ENCODE measurements at places on chromosomes 7 and 10.

DNA sequence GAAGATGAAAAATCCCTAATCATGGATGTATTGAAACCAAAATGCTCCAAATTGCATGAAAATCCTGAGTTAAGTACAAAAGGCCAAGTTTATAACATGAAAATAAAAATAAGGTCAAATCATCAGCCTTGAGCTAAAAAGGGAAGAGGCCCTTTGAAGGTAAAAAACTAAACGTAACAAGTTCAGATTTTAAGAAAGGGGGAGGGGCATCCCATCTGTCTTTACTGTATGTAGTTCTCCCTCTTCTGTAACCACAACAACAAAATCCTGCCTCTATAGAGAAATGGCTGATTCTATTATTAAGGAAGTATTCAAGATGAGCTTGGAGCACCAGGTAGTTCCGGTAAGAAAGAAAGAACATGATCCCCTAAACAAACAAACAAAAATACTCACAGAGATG lies 64.7 kb downstream of the TPK1 start:
- no peak for DNase-seq

DNA sequence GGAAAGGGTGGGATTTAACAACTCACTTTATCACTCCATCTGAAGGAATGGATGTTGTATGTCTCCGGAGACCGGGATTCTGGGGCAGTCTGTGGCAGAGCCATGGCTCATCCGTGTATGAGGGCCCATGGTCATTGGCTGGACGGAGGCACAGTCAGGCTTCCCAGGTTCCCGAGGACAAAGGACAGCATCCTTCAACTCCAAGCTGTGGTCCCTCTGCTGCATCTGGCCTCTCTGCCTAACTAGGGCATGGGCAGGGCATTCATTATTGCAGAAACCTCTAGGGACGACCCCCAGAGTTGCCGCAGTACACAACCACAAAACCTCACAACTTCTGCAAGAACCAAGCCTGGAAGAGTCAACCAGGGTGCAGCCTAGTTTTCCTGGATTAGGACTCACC lies 525.2 kb downstream of the GLRX3 start:
- DNase-seq: no peak

GRCh38 chr7:27094304-27095049 lies 1.3 kb downstream of the HOXA1 start:
- DNase-seq: no peak

DNA sequence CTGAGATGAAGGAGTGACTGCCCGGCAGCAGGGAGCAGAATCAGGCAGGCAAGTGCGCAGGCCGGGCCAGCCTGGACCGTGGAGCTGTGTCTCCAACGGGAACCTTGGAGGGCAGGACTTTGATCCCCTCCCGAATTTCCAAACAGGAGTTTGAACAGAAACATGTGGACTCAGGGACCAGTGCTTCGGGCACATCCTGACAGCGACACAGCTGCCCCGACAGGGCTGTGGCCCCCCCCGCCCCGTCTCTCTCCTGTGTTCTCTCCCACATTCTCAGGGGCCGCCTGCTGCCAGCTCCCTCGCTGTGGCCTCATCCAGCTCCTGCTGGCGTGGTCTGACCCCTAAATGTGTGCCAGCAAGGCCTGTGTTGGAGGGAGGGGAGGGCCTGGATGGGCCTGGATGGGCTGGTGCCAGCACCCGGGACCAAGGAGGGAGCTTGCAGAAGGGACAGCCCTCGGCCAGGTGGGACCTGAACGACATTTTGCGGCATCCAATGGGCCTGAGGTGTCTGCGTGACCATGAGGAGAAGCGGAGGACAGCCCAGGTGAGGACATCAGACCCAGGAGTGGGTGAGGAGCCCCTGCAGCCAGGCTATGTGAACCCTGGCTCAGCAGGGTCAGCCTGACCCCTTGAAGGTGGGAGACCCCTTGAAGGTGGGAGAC lies 222.9 kb downstream of the DNAJB6 start:
- no peak for DNase-seq

DNA sequence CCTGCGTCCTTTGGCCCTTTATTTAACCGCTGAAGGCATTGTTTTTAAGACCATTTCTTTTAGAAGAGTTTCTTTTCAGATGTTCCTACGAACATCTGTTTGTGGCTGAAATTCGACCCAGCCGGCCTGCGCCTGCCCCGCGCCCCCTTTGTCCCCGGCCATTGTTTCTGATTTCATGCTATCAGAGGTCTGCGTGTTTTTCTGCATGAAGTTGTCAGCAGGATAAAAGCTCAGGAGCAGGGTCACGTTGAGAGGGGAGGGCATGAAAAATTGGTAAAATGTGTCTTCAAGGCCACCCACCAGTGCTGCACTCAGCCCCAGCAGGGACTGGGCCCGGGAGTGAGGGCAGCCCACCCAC lies 43.1 kb downstream of the NKX6-2 start:
- DNase-seq: no peak

DNA sequence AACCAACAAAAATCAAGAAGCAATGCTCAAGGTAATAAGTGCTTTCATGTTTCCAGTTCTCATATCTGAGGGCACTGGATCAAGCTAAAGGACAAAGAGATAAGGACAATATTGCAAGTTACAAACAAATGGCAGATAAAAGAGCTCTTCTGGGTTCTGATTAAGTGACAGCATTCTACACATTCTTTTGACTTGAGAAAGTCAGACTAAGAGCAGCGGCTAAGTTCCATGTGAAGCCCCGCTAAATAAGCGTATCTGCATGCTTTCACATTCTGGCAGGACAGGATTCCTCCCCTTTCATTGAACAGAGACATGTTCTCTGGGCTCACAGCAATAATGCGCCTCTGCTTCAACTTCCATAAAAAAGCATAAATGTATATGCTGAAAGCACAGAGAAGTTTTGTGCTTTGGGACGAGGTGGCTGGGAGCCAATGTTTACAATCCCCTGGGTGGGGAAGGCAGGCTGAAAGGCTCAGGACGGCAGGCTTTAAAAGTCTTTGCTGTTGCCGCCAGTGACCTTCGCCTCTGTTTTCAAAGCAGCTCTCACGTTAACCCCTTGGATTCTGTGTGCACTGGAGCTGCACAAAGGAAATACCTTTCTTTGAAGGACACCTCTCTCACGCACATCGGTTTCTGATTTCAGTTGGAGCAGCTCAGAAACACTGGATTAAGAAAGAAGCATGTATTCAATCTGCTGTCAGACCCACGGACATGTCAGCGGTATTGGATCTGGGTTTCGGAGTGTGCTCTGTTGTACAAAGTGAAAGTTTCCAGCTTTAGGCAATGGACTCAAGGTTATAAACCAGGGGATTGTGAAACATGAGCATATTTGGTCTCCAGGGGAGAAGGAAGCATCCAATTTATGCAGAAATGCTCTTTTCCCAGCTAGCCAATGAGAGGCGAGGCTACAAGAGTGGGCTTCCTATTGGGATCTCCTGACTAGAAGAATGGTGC lies 105.4 kb upstream of the FAM133B start:
- DNase-seq: peak; percentile 19

- no peak for DNase-seq
Observed at GRCh38 chr7:94212160-94212559, 182.5 kb upstream of the COL1A2 start.

GRCh38 chr10:74602576-74602975 lies 223.8 kb upstream of the KAT6B start:
- no peak for DNase-seq

GRCh38 chr10:37865957-37866803 lies 8.8 kb upstream of the ZNF248 start:
- DNase-seq: no peak

- DNase-seq: no peak
Observed at GRCh38 chr10:70899096-70899495, 10.7 kb upstream of the PCBD1 start.

DNA sequence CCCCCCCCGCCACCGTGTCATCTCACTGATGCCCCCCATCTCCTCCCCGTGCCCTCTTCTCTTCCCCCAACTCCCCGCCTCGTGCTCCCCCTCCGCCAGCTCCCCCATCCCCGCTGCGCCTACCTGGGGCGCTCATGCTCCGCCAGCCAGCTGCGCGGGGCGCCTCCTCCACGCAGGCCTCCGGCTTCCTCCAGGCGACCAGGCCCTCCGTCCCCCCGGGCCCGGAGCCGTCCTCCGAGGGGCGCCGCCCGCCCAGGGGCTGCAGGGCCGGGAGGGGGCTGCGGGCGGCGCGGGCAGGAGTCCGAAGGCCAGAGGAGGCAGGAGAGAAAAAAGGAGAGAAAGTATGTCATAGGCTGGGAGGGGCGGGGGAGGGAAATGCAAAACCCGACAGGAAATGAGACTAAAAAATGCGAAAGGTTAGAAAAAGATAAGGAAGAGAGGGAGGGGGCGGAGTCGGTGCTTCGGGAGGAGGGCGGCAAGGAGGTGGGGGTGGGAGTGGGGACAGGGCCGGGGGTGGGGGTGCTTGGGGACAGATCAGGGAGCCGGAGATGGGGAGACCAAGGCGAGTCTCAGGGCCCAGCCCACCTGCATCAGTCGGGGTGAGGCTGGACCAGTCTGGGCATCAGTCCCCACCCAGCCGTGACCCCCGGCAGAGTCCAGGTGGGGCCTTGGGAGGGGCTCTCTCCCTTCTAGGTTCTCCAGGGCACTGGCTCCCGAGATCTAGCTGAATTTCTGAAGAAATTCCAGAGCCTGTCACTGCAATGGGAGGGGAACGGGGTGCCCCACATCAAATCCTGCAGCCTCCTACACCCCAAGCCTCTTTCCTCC lies at the start of gene CARD11:
Gene CARD11 (minus strand): TSS at position 324 of the 828 bp plus-strand sequence. CDS start 85,361 bp downstream, outside the sequence.
- DNase-seq: no peak

DNA sequence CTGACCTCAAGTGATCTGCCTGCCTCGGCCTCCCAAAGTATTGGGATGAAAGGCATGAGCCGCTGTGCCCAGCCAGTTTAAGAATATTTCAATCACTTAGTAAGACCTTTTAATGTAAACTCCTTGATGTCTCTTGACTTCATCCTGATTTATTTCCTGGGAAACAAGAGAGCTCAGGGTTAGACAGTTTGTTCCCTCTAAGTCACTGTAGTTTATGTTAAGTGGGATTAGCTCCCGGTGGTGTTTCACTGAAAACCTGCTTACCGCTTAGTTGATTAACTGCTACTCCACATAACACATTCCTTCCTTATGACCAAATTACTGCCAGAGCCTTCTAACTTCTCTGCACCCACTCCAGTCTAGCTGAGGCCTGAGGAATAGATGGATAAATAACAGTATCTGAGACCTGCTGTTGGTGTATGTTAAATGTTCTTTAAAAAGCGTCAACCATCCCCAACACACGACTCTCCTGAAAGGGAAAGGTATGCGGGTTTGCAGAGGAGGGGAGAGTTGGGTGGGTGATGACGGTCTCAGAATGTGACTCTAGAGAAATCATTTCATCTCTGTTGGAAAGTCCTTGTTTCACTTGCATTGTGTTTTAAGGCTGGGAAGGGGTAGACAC lies 48.7 kb downstream of the CREB3L2 start:
- DNase-seq: no peak

DNA sequence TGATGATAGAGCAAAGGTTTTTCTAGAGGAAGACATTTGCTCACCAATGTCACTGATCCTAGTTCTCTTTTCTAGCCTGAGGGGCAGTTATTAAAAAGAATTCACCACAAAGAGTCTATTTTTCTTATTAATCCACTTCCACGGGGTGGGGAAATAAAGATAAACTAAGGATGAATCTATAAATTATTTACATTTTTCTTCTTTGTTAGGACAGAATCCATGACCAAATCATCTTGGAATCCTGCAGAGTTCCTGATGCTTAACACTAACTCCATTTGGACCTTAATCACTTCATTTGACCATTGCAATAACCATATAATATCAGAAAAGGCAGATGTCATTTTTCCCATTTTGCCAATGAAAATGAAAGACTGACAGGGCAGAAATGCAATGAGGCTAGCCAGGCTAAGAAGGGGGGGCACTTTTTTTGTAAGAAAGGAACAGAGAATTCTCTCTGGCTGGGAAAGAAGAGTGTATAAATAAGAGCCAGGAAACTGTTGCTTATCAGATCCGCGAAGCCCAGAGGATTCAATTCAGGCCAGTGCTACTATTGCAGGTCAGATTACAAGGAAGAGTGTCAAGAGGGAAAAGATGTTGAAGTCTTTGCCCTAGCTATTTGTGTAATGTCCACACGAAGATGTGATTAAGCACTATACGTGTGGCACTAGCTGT lies 433.2 kb downstream of the TNS3 start:
- DNase-seq: no peak

- DNase-seq: no peak
Observed at GRCh38 chr7:82204694-82205093, 238.9 kb downstream of the CACNA2D1 start.

- no peak for DNase-seq
Observed at GRCh38 chr10:21432266-21432665, 93.2 kb downstream of the SKIDA1 start.

DNA sequence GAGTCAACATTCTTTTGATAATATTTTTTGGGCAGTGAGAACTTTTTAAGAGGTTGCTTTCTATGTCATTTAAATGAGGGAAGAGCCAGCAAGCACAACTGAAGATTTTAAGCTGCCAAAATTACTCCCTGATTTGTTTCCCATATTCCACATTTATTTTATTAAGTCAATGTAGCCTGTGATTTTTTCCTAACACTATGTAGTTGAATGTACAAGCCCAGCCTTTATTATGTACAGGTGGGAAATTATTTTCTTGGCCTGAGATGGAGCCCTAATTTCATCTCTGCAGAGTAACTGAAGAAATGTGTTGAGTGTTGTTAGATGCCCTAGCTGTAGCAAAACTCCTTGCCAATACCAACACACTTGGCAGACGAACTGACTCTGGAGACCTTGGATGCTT lies 83.1 kb upstream of the MINDY3 start:
- DNase-seq: no peak

DNA sequence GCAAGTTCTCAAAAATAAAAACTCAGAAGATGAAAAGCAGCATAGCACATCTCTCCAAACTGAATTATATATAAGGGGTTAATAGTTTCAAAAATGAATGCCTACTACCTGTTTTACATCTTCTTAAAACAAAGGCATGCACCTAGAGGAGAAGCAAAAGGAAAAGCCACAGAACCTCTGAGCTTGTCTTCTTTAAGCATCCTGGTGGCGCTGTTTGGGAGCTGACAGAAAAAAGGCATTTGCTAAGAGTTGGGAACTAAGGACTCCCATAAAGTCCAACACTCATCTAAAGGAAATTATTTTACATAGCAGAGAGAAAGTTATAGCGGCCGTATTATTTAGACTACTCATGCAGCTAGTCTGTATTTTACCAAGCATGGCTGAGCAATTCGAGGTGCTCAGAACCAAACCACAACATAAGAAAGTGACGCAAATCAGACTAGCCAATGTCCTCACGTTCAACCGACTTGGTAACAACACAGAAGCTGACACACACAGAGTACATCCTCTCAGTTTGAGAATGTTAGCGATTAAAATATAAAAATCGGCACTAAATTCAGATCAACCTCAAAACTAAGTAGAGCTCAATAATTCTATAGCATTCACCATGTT lies 38.8 kb downstream of the PTN start:
- no peak for DNase-seq

- DNase-seq: no peak
Observed at GRCh38 chr10:50794490-50794889, 54.8 kb downstream of the ASAH2B start.
